ENCODE measurements at places on chromosomes 5 and 9.
A peak's percentile ranks its signal among the peaks of the same experiment; 100 is the strongest.

DNA sequence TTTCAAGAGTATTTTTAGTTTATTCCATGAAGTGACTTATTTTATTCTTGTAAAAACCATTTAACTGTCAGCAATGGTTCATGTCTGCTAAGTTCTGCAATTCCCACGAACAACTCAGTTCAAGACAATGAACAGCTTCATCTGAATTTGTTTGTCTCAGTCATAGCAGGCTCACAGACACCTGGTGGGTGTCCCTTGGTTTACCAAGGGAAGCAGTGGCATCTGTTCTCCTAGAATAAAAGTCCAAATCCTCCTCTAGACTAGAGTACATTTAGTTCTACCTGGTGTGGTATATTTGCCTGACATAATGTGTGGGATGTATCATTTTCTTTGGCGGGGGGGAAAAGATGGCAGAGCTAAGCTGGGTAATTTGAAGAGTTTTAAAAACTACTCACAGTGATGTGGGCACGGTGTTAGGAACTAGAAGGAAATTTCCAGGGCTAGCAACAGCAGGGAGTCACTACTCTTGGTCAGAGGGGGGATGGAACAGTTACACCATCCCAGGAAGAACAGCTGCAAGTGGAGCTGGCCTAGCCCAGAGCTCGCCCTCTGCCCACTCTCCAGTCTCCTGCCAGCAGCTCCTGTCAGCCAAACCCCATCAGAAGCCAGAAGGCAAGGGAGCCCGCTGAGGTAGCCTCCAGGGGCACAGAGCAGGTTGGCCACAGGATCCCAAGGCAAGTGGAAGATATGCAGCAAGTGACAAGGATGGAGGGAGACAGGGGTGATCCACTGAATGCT is 100.3 kb downstream of the PJA2 start:
- no peak for DNase-seq

GRCh38 chr5:62354028-62354874 is 48.2 kb downstream of the KIF2A start:
- peak; percentile 13 for DNase-seq

- DNase-seq = no peak
These were observed 23.2 kb downstream of the STXBP1 start for GRCh38 chr9:127635201-127635735.

GRCh38 chr9:136228107-136228875 is 17.3 kb downstream of the QSOX2 start:
- DNase-seq = no peak

DNA sequence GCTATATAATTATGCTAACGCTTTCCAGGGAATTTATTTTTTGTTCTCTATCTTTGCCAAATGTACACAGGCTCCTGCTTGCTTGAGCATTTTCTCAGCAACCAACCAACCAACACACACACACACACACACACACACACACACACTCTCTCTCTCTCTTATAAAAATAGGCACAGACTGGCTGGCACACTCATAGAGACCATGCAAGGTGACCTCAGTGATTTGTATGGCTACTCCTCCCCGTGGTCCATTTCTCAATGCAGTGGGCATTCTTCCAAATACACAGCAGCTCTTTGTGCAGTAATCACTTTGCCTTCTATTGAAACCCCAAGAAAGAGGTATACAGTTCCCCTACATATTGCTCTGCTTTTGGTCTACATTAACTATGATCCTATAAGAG is 416.0 kb downstream of the MAN2A1 start:
- peak; percentile 32 for DNase-seq

- DNase-seq = peak; percentile 88
These were observed at the start of gene RPP25L for GRCh38 chr9:34611811-34612787. RPP25L (minus strand) TSS chr9:34612097; CDS start chr9:34611296, 801 bp downstream.

DNA sequence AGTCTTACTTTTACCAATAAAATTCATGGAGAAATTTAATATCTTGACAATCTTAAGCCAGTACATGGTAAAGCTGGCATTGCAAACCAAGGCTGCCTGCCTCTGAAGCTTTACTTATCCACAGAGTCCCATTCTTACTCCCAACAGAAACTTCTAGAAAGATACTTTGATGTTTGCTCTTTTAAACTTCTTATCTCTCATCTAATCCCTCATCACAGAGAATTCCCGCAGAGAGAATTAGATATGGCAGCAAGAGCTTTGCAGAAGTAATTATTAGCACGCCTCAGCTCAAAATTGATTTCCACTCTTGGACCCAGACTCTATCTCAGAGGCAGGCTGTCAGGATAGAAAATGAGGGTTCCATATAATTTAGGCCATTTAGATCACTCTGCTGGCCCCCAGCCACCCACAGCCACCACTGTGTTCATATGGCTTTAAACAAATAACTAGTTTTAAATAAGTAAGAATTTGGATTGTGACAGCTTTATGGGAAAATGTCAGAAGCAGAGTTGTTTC is 37.9 kb upstream of the GAS1 start:
- DNase-seq = no peak

- no peak for DNase-seq
These were observed 184.1 kb downstream of the PDE4D start for GRCh38 chr5:59709346-59709821.

DNA sequence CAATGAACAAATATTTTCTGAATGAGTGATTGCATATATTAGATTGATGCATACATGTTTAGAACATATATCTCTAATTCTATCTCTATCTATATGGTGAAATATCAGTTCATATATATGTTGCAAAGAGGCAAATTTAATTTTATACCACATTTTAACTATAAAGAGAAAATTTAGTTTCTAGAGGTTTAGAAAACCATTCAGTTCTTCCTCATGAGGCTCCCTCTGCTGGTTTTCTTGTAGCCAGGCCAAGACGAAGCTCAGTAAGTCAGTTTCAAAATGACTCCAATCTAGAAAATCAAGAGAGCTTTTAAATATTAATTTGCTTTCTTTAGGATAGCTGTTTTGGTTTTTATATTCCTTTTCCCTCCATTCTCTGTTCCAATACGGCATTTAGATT is 312.1 kb downstream of the TMEM232 start:
- DNase-seq = no peak

GRCh38 chr5:96928931-96929708 is 6.8 kb upstream of the LNPEP start:
- DNase-seq = no peak

GRCh38 chr5:154315196-154315595 is 124.7 kb downstream of the GALNT10 start:
- no peak for DNase-seq

DNA sequence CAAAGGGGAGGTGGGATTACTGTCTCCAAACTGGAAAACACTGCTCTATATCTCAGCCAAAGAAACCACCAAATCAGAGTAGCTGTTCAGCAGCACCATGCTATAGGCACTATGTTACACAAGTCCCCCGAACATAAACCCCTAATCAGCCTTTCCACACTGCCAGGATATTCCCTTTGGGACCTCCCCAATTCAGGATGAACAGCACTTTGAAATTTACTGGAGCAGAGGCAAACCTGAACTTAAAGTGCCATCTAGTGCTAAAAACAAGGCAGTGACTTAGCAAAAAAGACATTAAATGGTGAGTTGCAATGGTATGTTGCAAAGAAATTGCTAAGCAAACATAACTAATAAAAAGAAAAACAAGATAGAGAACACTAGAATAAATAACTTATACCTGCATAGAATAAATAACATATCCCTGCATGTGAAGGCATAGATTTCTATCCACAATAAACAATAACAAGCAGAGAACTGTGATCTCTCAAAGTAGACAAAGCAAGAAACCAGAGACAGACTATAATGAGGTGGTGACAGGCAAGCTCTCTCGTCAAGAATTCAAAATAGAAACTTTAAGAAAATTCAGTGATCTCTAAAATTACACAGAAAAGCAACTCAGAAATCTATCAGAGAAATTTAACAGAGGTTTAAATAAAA is 584.4 kb upstream of the ACO1 start:
- peak; percentile 55 for DNase-seq

DNA sequence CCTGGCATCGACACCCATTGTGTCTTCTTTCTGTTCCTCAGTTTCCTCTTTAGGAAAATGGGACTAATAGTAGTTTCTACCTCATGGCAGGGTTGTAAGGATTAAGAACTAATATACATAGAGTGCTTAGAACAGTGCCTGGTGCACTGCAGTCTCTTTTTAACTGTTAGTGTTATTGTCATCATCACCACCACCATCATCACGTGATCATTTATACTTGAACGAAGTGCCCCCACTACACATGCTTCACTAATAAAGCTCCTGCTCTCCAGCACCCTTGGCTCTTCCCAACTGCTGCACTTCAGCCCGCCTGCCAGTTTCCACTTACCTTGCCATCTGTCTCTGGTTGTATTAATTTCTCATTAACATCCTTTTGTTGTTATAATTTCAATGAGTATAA is 35.8 kb upstream of the MAST4 start:
- no peak for DNase-seq

DNA sequence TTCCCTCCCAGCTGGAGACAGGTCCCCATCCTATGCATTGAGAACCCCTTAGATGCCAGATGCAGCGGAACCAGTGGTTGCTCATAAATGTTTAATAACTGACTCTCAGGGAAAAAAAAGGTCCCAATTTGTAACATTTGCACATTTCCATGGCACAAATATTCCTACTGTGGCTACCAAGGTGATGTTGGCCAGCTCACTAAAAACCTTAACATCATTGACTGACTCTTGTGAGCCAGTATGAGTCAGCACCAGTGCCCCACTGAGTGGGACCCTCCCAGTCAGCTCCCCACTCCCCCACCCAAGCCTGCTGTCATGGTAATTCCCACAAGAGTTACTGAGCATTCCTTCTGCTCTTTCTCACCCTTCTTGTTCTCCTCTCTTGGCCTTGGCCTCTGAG is 26.9 kb upstream of the FGD3 start:
- DNase-seq = no peak

GRCh38 chr5:113053511-113053995 is 77.0 kb downstream of the DCP2 start:
- no peak for DNase-seq

- peak; percentile 85 for DNase-seq
These were observed 132.7 kb downstream of the PAPPA start for GRCh38 chr9:116286297-116286696.

GRCh38 chr5:177399997-177400868 is at the start of gene PFN3:
PFN3 (minus strand) TSS chr5:177400661; CDS start chr5:177400576, 85 bp downstream.
- no peak for DNase-seq

GRCh38 chr5:32258424-32258823 is 54.3 kb downstream of the MTMR12 start:
- DNase-seq = no peak

DNA sequence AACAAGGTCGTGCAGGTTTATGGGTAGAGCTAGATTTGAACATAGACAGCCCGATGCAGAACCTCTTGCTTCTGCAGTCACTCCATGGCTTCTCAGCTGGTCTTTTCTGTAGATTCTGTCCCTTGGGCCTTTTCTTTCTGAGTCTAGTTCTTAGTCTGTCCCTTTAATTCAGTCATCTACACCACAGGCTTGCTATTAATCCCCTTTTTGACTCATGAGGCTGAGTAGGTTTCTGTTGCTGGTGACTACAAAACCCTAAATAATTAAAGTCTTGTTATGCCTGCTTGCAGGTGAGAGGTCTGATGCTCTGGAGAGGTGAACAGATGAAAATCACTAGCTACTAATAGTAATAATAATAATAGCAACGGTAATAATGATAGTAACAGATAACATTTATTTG is 19.3 kb upstream of the STRBP start:
- no peak for DNase-seq

GRCh38 chr9:82604947-82605656 is 457.8 kb downstream of the RASEF start:
- DNase-seq = no peak

DNA sequence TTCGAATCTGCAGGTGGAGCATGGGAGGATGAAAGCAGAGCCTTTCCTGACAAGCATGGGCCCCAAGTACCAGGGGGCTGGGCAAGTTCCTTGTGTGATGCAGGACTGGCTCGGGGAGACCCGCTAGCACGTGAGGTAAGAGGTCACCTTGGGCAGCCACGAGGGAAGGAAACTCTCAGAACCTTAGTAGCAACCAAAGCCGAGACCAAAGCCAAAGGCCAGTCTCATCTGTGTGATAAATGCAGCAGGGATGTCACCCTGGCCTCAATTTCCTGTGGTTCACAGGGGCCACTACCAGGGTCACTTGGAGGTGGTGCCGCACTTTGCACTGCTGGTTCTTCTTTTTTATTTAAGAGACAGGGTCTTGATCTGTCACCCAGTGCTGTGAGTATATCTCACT is 39.5 kb downstream of the PRRT1B start:
- DNase-seq = no peak

DNA sequence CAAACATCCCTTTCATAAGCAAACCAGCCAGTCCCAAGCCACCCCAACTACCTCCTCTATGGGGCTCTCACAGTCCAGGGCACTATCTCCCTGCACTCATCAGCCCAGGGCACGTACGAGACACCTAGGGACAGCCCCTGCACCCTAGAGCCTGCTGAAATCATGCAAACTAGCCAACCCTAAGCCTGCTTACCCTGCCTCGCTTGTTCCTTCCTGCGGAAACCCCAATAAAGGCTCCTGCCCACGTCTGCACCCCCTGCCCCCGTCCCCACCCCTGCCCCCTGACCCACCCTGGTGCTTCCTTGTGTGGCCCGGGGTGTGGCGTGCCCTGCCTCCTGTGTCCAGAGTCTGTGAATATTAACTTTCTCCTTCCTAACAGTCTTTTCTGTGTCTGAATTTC is 135.9 kb downstream of the GADD45G start:
- no peak for DNase-seq

DNA sequence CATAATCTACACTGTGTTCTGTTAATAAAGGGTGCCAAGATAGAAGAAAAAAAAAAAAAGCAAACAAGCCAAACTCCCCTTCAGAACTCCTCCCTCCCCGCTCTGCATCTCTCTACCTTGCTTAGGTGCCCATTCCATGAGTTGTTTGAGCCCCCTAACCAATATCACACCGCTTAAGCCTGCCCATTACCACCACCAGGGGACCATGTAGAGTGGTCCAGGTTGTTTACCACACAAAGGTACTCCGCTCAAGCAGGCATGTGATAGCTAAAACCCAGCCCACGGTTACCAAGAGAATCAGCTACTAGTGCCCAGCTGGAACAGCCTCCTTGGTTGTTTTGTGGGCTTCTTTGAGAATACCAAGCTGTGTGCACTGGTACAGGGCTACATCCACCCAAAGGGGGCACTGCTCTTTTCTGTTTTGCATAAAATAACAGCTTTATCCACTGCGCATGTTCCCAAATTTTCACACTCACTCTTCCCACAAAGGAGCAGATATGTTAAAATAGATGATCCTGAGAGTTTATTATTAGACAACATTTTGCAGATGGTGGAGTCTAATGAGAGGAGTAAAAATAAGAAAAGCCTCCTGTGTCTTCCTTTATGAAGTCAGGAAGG is 304.1 kb downstream of the DEPDC1B start:
- no peak for DNase-seq

- no peak for DNase-seq
These were observed 493.7 kb downstream of the ENC1 start for GRCh38 chr5:74146796-74147195.

GRCh38 chr9:75395336-75395735 is 307.0 kb downstream of the OSTF1 start:
- DNase-seq = no peak

Data from NCI-H345 (cell line).